Stimulated activated CD4-positive, alpha-beta T cell treated with anti-CD3 and anti-CD28 coated beads, Interleukin-12 subunit alpha, Interleukin-12 subunit beta, amount 100 ng/mL, for 24 hours (primary cell): ENCODE measurements at places on chromosomes 5 and 9.

- DNase-seq = no peak
Observed at GRCh38 chr5:40374853-40375252, 304.9 kb upstream of the PTGER4 start.

- no peak for DNase-seq
Observed at GRCh38 chr9:98839724-98840123, 32.3 kb downstream of the GALNT12 start.

- no peak for DNase-seq
Observed at GRCh38 chr5:179287071-179287470, 58.2 kb downstream of the ADAMTS2 start.

DNA sequence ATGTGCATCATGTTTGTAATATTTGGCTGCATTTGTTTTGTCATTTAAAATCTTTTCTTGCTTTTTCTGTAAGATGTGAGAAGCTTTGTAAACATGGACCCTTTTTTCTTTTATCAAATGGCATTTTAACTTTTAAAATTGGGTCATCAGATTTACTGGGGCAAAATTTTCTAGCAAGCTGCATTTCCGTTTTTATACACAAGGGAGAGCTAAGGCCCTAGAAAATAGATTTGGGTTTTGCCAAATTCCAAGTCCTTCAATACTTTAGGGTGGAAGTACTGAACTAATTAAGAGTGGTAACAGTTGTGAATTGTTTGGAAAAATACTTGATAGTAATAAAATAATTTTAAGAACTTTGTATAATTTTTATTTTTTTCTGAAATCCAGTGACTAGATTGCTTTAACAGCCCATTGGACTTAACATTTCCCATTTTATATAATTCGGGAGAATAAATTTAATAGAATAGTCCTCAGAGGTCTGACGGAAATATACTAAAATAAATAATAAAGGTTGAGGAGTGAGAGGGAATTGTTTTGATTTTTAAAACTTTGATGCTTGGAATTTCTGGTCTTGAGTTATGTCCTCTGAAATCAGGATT, 117.4 kb downstream of the SMARCA2 start:
- no peak for DNase-seq

DNA sequence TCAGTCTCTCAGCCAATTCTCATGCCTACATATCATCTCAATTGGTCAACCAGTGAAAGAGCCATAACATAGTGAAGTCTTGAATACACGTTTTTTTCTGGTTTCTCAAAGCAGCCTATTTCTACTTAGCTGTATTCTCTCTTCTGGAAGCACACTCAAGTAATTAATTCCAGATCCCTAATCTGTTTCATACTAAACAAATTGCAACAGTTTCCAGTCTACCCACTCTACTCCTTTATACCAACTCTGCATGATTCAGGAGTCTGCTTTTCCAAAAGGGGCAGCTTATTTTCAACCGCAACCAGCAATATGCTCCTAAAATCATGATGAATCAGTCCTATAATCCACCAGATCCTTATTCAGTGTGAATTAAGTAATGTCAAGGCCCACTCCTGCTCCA, 211.7 kb downstream of the TLE1 start:
- DNase-seq = no peak

GRCh38 chr9:120944434-120944843, 17.8 kb upstream of the TRAF1 start:
- DNase-seq = no peak

GRCh38 chr9:347667-348292, 133.1 kb downstream of the DOCK8 start:
- DNase-seq = no peak

GRCh38 chr5:157447201-157447637, 12.8 kb upstream of the NIPAL4 start:
- DNase-seq = no peak

DNA sequence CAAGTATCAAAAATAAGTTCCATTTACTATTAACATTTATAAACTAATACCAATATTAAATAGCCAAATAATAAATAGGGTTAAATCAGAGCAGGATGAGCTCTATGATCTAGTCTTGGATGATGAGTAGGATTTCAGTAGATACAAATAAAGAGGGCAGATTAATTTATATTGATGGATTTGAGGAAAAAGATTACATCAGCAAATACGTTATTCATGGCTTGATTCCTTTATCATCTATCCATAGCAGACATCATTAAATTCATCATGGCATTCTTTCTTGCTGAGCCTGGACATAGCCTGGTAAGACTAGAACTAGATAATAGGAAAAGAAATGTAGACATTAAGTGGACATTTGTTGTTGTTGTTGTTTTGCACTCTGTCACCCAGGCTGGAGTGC, 13.4 kb upstream of the MSMP start:
- no peak for DNase-seq

DNA sequence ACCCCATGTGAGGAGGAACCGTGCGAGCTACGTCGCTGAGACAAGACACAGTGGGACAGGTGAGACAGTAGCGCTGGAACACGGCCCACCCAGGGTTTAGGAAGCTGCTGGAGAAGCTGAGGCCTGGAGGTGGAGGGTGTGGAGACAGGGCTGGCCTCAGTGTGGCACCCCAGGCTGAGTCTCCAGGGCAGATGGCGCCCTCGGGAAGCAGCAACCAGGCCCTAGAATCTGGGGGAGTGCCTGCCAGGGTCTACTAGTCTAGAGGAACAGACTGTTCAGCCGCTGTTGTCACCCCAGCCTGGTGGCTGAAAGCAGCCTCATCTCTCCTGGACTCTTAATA, 4.6 kb upstream of the TERT start:
- no peak for DNase-seq

DNA sequence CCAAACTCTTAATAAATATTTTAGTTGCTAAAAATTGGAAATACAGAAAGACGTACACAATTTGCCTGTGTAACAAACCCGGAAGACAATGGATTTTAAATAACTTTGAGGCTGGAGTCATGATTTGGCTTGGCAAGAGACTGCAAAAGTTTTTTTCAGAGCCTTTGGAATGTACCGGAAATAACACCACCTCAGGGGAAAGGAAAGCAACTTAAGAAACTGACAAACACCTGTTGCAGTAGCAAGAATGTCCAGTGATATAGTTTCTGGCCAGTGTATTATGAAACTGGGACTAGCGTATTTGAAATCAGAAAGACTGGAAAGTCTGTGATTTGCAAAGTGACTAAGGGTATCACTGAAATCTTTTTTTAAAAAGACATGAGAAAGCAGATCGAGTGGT, 842 bp downstream of the MUSK start:
- DNase-seq = no peak

DNA sequence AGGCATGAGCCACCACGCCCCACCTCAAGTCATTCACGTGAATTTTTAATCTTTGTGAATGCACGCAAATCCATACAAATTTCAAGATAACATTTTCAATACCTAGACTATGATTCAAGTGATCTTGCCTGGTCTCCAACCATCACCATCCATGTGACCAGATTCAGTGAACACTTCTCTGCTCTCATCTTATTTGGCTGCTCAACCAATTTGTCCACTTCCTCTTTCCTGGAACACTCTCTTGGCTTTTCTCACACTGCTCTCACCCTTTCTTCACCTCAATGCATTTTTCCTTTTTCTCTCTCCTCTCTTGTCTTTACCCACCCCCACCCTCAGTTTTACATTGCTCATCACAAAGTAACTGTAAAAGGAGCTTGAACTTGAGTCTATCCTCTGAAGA, 354.7 kb upstream of the KIF2A start:
- DNase-seq = no peak

DNA sequence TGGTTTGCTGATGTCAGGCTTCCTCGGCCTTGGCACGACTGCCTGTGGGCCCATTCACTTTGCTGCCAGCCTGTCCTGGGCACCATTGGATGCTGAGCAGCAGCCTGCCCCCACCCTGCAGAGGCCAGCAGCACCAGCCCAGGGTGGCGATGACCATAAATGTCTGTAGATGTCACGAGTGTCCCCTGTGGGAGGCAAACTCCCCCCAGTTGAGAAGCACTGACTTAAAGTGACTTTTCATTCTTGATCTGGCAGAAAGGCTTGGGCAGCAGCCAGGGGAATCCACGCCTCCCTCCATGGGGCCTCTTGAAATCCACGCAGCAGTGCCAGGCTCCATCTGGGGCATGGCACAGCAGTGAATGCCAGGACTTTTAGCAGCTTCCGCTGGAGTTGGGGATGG, 21.8 kb downstream of the IRX4 start:
- DNase-seq = no peak

GRCh38 chr5:158700231-158701006, 399.3 kb downstream of the EBF1 start:
- DNase-seq = no peak

DNA sequence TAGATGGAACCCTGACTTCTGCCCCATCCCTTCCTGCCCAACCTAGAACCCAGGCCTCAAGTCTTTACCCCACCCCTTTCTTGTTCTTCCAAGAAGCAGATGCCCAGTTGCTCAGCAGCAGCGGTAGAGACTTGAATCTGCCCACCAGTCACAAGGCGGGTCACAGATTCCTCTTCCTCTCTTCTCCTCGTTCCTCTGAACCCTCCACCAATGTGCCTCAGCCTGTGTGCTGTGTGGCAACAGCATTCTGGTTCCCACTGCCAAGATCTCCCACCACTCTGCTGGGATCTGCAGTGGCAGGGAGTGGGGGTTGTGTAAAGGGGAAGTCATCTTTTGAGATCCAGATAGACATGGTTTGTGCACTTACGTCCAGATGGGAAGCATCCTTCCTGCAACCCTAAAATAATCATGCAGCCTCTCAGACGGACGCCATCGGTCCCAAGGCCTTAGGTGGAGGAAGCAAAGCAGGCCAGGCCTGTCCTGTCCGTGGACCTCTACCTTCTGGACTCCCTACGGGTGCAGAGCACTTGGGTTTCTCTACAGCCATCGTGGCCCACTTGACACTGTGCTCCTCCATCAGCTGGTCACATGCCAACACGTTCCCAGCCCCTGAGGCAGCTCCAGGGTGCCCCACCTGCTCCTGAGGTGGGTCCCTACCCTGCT, 7.7 kb upstream of the RPL26L1 start:
- DNase-seq = no peak
